HS-5 (cell line): ENCODE measurements at places on chromosomes 12 and 14.
A peak's percentile ranks its signal among the peaks of the same experiment; 100 is the strongest.

DNA sequence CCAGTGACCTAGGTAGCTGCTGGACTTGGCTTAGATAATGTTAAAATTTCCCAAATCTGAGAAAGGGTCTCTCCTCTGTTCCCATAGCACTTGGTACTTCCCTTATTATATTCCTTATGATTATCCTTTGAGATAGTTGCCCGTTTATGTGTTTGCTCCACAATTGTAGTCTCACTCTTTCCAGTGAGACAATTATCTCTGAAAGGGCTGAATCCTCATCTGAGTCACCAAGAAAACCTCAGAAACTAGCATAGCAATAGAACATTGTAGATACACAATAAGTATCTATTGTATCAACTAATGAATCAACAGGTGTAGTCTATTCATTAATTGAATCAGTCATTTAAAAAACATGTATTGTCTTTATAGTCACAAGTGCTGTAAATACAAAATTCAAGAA, 119.1 kb upstream of the FAR2 start:
- no peak for DNase-seq

DNA sequence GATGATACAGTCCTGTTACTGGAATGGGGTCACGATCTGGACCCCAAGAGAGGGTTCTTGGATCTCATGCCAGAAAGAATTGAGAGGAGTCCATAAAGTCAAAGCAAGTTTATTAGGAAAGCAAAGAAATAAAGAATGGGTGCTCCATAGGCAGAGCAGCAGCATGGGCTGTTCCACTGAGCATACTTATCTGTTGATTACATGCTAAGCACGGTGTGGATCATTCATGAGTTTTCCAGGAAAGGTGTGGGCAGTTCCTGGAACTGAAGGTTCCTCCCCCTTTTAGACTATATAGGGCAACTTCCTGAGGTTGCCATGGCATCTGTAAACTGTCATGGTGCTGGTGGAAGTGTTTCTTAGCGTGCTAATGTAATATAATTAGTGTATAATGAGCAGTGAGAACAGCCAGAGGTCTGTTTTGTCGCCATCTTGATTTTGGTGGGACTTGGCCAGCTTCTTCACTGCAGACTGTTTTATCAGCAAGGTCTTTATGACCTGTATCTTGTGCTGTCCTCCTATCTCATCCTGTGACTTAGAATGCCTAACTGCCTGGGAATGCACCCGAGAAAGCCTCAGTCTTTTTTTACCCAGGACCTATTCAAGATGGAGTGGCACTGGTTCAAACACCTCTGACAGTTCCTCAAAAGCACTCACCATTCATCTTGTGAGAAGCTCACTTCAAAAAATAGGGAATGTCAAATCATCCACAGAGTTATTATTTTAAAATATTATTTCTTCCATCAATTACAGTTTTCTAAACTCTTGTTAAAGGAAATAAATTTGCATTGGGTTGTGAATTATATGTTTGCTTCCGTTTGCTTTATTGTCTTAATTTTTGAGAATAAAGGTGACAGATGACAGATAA, 1358.8 kb upstream of the TMEM132C start:
- DNase-seq = no peak

GRCh38 chr12:115964626-115965025, 312.9 kb downstream of the MED13L start:
- no peak for DNase-seq

GRCh38 chr14:45298423-45299117, 45.6 kb upstream of the MIS18BP1 start:
- no peak for DNase-seq

DNA sequence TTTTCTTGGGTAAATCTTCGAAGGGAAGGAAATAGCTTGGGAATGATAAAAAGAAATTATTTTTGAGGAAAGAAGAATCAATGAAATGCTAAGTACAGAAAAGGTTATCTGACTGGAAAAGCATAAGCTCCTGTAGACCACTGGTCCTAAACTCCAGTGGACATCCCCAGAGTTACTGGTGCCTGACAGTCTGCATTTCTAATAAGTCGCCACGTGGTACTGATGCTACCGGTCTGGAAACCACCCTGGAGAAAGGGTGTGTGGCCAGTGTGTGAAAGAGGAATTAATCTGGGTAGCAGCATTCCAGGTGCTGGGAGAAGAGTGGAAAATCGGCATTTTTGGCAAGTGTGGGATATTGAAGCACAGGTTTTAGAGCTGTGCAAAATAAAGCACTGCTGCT, 73.3 kb downstream of the FBXW8 start:
- no peak for DNase-seq

GRCh38 chr12:4108803-4109345, 164.7 kb upstream of the CCND2 start:
- no peak for DNase-seq

- peak; percentile 53 for DNase-seq
These were observed 54.4 kb upstream of the KCNA1 start for GRCh38 chr12:4855121-4855924.

GRCh38 chr12:63968673-63969072, 124.2 kb downstream of the SRGAP1 start:
- no peak for DNase-seq

GRCh38 chr12:81518638-81519037, 240.5 kb downstream of the PPFIA2 start:
- no peak for DNase-seq

DNA sequence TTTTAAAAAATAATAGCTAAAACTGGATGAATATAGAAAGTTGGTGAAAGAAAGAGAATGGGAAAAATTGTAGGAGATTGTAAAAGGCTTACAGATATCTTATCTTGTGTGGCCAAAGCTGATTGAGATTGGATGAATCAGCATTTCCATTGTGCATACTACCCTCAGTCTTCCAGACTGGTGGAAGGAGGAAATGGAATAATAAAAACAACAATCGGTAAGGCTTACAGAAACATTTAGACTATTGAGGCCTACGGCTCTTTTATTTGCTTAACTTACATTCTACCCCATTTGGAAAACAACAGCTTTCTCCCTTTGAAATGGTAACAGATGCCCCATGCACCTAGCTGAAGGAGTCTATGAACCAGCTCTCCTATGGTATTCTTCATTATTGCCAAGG, 129.8 kb downstream of the PTPRB start:
- no peak for DNase-seq

DNA sequence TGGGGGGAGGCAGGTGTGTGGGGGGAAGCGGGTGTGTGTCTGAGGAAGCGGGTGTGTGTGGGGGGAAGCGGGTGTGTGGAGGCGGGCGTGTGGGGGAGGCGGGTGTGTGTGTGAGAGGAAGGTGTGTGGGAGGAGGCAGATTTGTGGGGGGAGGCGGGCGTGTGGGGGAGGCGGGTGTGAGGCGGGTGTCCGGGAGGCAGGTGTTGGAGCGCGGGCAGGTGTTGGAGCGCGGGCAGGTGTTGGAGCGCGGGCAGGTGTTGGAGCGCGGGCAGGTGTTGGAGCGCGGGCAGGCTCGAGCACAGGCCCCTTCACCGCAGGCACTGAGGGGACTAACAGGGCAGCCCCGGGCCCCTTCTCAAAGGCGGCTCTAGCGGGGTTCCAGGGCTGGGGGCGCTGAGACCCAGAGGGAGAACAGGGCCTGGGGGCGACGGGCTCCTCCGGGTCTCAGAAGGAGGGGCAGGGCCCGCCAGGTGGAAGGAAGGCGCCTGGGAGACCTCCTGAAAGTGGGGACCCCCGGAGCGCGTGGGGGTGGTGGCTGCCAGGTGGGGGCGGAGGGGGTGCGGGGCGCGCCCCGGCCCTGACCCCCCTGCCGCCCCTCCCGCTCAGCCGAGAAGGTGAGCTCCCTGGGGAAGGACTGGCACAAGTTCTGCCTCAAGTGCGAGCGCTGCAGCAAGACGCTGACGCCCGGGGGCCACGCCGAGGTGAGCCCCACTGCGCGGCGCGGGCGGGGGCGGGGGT, 3.2 kb downstream of the CRIP2 start:
- DNase-seq = no peak

DNA sequence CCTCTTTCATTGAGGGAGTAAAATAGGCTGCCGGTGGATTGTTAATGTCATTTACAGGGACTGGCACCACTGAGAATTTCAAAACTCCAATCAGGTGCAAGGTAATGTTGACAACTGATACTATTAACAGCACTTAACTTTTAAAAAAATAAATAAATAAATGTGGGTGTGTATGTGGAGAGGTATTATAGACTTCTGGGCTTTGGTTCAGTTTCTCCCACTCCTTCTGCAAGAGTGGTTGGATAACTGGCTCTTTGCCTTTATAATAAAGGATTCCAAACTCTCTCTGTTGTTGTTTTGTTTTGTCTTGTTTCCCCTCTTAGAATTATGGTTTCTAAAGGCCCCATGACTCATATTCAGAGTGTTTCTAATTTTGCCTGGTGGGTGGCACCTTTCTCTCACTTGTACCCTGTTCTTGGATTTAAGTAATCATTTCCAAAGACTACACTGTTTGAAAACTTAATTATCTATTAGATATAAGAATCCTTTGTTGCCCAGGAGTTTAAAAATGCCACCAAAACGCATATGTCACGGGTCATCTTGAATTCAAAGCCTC, 151.6 kb upstream of the ARID2 start:
- DNase-seq = no peak

GRCh38 chr14:64823305-64823861, 56.3 kb downstream of the SPTB start:
- no peak for DNase-seq

- no peak for DNase-seq
These were observed 143.9 kb upstream of the NOVA1 start for GRCh38 chr14:26741711-26742212.

DNA sequence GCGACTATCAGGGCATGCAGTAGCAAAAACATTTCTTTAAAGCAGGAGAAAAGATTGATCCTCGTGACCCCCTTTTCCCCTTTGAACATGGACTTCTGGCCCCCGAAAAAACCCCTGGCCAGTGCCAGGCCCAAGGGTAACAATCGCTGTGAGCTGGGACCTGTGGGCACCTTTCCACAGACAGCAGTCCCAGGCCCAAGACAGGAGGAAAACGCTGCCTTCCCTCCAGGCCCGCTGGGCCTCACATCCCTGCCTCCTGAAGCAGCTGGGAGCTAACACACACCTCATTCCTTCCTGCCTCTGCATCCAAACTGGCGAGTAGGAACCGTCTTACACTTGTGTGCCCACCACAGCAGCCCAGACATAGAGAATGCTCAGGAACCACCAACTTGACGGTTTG, 1.2 kb downstream of the VWF start:
- no peak for DNase-seq

DNA sequence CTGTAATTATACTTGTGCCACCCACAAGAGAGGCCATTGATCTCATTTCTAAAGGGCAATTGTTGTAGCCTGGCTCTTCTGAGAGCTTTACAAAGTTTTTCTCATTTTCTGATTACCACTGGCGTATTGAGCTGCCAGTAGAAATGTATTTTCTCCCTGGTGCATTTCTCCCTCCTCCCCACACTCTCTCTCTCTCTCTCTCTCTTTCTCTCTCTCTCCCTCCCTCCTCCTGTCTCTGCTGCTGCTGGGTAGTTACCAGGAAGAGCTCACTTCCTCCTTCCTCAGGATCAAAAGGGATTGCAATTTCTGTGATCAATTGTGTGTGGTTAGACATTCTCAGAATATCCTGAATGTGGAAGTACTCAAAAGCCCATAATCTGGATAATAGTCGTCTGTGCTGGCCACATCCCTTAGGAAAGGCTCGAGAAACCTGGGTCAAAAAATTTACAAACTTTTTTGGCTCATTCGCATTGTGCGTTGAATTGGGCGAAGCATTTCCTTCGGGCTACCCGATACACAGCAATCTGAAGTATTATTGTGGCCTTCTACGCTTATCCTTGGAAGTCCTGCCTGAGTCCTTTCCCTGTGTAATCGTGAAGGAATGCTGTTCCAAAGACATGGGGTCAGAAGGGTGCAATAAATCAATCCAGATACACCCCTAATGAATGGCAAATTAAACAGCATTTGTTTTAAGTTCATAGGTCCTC, 254.8 kb downstream of the MSRB3 start:
- no peak for DNase-seq

GRCh38 chr14:105261781-105262180, 13.4 kb downstream of the BTBD6 start:
- DNase-seq = no peak

GRCh38 chr14:31341280-31341679, 79.1 kb downstream of the HEATR5A start:
- no peak for DNase-seq

DNA sequence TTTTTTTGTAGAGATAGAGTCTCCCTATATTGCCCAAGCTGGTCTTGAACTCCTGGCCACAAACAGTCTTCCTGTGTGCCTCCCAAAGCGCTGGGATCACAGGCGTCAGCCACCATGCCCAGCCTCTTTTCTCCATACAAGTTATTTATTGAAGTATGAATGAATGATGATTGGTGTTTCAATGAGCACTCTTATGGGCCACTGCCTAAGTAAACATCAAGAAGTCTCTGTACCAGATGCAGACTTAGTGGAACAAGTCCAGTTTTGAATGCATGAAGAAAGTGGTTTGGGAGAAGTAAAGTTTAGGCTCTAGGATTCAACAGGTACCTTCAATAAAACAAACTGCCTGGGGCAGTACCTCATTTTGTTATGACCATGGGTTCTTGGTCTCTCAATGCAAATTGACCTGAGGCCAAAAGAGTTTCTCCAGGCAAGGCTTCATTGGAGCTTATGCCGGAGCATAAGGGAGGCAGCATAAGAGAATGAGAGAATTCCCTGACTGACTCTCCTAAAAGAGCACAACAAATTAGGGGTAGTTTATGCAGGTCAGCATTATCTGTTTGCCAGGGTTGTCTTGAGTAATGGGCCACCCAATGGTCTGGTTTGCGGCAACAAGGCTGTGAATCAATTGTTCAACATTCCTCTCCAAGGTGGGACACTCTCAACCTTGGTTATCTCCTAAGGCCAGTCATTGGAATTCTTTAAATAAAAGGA, 1.1 kb upstream of the GMFB start:
- no peak for DNase-seq

DNA sequence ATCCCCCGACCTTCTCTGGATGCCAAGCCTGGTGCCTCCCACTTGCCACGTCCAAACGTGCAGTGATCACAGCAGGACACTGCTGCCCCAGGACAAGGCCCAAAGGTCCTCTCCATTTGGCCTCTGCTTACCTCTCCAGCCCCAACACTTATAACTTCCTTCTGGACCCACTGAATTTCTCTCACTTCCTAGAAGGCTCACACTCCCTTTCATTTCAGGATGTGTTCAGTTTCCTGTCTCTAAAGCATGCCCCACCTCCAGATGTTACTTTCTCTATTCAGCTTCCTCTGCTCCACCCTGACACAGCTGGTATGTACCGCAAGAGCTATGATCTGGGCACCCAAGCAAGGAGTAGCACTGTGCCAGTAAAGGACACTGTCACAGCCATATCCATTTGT, 33.0 kb downstream of the CDKL1 start:
- DNase-seq = no peak

DNA sequence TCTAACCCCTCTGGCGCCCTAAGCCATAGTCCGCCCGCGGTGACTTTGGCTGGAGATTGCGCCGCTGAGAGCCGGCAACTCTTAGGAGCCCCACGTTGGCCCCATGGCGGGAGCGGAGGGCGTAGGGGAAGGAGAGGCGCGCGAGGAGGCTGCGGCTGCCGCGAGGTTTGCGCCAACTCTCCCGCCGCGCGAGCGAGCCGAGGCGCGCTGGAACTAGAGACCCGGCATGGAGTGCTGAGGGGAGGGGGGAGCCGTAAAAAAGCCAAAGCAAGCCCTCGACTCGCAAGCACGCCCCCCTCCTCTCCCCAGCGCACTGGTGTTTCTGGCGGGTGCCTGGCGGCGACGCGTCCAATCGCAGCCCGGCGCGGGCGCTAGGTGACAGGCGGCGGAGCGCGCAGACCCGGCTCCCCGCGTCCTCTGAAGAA, at the start of gene SYT10:
TSS of gene SYT10 (minus strand) at position 233 of the 425 bp plus-strand sequence. CDS start 297 bp downstream, outside the sequence.
- DNase-seq = no peak
